H4 (cell line): ENCODE measurements at places on chromosomes 1 and 21. TPM values are rescaled to one million over a fixed set of nuclear protein-coding genes. Genes with fewer than 3 reads are reported as not detected.

MAGI3 gene
- 3.0 and 4.1 TPM in 2 replicates for total RNA-seq

LCK gene
- total RNA-seq: not detected in 2 replicates

NEXN gene
- 1.6 and 2.4 TPM in 2 replicates for total RNA-seq

ST6GALNAC3 gene
- 4.6 and 11.4 TPM in 2 replicates for total RNA-seq

LRRC7 gene
- total RNA-seq: 0.10 TPM in 1 of 2 replicates, not detected in the other

TNN gene
- 0.18 TPM in 1 of 2 replicates, not detected in the other for total RNA-seq

SLFNL1 gene
- total RNA-seq: not detected in 2 replicates

SLC45A1 gene
- 0.31 TPM in 1 of 2 replicates, not detected in the other for total RNA-seq

RAB25 gene
- total RNA-seq: 0.19 TPM in 1 of 2 replicates, not detected in the other

FMO2 gene
- total RNA-seq: not detected in 2 replicates

GRCh38 chr1:67489643-67490042 lies 59.4 kb upstream of the SERBP1 start:
- DNase-seq: no peak

DNA sequence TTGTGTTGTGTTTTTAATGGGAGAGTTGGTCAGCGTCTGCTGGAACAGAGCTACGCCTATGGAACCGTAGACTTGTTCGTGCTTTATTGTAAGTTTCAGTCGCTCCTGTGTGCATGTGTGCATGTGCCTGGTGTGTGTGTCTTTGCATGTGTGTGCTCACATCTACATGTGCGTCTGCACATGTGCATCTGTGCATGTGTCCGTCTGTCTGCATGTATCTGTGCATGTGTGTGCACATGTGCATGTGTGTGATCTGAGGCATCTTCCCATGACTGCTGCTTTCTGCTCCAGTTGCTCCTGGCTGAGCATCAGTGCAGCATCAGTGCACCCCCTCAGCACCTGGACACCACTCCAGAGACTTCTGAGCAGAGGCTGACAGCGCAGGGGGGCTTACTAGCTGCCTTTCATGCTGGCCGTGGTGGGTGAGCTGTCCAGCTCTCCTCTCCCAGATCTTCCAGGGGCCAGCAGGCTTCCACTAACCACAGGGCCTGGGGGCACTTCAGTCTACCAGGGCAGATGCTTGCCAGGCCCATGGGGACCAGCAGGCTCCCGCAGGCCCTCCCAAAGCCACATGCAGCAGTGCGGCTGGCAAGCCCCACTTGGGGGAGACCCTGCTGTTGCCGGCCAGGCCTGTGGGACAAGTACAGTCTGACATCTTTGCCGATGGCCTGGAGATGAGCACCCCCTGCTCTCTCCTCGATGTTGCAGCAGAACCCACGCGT lies 47.8 kb upstream of the PCBP3 start:
- no peak for DNase-seq

- no peak for DNase-seq
These were observed 9.4 kb upstream of the SESN2 start for GRCh38 chr1:28249866-28250295.

DNA sequence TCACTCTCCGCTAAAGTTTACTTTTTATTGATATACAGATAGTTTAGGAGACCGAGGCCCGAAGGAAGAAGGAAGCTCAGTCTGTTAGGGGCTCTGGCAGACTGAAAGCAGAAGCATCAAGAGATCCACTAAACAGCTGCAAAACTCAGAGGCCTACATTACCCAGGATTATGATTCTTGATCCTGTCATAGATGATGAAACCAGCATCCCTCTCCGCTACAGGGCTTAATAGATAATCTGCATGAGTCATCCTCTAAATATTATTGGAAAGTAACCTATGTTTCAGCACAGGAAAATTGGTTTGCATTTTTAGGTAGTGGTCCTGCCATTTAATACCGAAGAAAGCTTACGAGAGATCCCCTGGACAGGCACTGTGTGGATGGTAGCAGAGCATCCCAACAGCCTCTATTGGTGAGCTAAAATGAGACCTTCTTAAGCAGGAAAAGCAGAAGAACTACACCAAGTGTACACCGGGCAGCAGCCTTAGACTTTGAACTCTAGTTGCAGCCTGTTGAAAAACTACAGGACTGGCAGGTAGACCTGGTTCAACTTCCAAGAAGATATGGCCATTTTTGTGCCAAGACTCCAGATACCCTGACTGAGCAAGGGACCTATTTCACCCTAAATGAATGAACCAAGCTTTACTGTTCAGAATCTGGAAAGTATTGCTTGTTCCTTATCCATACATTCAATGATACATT lies 6.8 kb downstream of the CASQ2 start:
- DNase-seq: no peak

DNA sequence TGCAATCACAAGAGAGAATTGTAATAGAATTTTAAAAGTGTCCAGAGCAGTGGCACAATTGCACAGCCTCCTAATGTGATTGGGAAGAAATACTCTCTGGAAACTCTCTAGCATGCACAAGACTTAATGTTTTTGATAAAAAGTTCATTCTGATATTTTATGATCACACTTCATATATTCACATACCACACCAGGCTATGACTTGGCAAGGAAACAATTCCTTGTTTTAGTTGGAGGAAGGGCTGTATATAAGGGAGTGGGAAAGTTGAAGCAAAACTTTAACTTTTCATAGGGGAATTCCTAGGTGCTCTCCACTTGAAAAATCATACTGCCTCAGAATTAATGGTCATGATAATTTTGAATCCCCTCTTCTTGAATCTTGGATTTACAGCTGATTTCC lies 61.5 kb upstream of the ASB17 start:
- no peak for DNase-seq

DNA sequence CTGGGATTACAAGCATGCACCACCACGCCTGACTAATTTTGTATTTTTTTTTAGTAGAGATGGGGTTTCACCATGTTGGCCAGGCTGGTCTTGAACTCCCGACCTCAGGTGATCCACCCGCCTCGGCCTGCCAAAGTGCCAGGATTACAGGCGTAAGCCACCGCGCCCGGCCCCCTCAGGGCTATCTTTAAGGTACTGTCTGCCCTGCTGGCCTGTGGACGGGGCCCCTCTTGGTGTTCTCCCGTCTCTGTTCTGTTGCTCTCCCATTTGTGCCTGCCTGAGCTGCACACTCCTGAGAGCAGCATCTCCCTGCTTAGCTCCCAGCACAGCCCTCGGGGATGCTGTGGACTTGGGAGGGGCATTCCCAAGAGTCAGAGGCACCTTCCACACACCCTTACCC lies 13.9 kb downstream of the MYBPH start:
- no peak for DNase-seq

DNA sequence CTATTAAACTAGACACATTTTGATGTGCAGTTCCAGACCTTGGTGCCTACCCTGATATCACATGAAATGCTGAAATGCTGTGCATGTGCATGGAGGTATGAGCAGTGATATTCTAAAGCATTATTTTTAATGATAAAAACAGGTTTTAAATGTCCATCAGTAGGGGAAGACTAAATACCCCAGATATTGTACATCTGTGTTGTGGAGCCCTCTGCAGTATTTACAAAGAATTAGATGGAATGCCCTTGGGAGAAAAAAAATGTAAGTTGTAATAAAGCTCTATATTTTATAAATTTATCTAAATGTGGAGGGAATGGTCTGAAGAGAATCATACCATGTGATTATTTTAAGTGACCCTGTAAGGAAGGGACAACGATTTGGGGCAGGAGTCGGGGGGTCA lies 39.1 kb upstream of the IGSF5 start:
- DNase-seq: no peak

DNA sequence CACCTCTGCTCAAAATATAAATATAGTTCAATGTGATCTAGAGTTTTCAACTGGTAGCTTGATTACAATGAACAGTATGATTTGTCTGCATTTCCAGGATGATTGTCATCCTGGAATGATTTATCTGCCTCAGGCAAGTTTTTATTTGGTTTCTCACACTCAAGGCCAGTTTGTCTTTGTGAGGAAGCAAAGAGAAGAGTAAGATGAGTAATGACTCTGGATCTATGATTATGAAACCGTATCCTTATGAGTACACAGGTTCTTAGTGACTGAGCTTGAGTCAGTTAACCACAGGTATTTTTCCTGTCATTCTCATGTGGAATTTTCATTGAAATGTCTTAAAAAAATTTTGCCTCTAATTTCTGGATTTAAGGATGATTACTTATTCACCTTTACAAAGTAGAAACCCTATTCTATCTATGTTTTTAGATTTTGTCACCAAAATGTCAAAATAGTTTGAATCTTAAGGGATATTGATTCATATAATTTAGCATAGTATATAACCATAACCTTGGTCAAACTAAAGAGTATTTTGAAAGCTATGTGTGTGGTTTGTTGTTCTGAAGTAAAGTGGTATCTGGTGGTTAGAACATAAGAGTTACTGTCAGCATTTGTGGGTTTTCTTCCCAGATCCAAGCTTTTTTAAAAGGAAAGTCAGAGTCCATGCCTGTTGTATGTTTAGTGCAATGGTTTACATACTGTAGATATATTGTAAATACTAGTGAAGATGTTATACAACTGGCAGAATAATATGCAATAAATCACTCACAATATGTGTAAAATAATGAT lies 145.0 kb downstream of the RASAL2 start:
- peak; percentile 92 for DNase-seq

DNA sequence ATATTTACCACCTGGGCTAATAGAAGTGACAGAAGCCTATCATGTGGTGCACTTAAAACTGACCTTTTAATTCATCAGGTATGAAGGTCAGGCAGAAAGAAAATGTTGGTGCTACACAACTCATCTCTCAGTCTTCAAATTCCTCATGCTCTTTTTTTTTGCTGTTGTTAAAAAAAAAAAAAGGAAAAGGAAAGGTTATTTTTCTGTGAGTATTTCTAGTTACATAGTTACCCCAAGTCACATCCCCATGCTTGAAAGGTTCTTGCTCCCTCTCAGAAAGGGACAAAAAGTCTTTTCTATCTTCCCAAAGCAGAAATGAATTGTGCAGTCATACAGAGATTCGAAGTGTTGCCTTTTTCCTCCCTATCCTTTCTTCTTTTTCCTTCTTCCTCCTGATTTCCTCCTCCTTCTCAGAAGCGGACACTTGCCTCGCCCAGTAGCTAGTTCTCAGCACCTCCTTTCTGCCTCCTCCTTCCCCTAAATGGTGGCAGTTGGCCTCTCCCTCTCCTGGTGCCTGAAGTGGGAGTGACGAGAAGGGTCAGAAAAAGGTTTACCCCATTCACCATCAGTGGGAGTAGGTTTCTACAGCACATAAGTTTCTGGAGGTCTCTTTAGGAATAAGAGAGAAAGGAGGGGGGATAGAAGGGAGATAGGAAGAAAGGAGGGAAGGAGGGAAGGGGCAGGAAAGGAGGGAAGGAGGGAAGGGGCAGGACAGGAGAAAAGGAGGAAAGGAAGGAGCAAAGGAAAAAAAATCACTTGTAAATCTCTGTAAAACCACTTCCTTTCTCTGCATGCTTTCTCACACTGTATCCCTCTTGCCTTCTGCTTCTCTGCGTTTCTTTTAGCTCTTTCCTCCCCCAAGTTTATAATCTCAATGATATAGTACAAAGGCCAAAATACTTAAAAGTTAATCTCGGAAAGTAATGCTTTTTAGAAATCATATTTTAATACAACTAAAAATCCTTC lies 20.4 kb upstream of the C1orf105 start:
- no peak for DNase-seq

- DNase-seq: peak; percentile 90
These were observed 15.6 kb upstream of the CHIA start for GRCh38 chr1:111275079-111275478.

DNA sequence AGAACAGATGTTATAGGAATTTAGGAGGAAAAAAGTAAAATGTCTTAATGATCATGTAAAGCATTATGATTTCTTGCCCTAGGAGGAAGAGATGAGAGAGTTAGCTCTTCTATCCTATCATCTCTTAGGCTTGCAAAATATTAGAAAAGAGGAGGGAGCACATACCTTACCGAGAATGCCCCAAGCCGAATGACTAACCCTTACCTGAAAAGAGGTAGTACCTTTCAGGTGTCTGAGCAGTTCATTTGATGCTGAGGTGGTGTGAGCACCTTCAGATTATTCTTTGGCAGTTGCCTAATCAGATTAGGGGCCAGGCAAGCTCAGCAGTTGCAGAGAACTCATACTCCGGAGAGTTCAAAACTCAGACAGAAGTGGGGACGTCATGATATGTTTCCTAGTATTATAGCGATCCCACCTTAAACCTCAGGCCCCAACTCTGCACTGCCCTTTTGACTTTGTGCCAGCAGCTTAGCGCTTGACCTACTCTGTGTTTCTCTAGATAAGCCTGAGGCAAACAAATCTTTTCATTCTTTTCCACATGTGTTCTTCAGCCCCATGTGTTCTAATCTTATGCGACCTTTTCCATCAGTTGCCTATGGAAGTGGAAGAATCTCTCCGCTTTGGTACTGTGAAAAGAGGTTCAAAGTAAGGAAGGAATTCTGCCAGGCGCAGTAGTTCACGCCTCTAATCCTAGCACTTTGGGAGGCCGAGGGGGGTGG lies 52.5 kb downstream of the ATP2B4 start:
- DNase-seq: no peak

DNA sequence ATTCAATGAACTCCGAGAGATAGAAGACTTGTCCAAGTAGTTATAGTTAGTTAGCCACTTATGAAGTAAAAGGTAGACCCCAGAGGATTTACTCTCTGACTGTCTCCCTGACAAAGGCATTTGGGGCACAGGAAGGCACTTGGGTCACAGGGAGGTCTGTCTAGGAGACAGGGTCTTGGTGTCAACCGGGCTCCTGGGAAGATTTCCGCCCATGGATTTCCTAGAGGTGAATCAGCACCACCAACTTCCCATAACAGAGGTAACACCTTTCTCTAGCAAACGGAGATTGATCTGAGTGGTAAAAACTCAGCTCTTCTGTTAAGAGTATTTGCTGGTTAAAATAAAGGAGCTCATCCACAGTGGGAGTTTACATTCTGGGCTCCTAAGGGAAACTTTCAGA lies 16.4 kb downstream of the CCN1 start:
- no peak for DNase-seq

GRCh38 chr1:193118803-193119730 lies 2.8 kb upstream of the CDC73 start:
- no peak for DNase-seq

DNA sequence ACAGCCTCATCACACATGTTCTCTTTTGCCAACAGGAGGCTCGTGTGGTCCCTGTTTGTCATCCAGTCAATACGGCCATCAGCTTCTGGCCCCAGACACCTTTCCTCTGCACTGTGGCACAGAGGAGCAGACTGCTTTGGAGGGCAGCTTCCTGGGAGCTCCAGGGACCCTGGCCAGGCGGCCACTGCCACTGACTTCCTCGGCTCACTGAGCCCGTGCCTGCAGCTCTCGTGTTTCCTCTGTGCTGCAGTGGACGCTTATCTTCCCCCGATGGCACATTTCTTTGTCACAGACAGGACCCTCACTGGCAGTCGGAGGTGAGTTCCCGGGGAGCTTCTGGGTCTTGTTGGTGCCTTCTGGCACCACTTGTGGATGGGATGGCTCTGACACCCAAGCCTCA lies 67.0 kb upstream of the DIRAS3 start:
- DNase-seq: no peak

GRCh38 chr1:32693455-32694174 lies 9.0 kb downstream of the SYNC start:
- no peak for DNase-seq

GRCh38 chr1:165882168-165882837 lies 54.9 kb downstream of the UCK2 start:
- DNase-seq: no peak

DNA sequence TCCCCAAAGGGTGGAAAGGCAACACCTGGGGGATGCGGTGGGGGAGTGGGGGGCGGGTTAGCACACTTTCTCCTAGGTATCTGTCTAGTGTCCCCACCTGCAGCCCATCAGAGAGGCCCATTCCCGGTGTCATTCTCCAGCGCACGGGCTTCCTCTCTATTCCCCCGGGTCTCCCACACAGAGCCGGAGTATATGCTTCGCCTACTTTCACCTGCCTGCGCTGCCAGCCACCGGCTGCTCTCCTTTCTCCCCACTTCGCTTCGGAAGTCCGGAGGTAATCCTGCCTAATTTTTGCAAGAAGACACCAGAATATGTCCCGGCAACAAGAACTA lies 852 bp downstream of the RGS7 start:
- DNase-seq: no peak

GRCh38 chr1:63774617-63775417 lies 1.0 kb downstream of the ROR1 start:
- no peak for DNase-seq
